ENCODE measurements at places on chromosomes 1 and 21.

- DNase-seq, result no peak
Observed at GRCh38 chr1:92488832-92489231, 2.1 kb upstream of the GFI1 start.

GRCh38 chr1:176880955-176881595 is 283.4 kb downstream of the ASTN1 start:
- DNase-seq, result peak; percentile 71

DNA sequence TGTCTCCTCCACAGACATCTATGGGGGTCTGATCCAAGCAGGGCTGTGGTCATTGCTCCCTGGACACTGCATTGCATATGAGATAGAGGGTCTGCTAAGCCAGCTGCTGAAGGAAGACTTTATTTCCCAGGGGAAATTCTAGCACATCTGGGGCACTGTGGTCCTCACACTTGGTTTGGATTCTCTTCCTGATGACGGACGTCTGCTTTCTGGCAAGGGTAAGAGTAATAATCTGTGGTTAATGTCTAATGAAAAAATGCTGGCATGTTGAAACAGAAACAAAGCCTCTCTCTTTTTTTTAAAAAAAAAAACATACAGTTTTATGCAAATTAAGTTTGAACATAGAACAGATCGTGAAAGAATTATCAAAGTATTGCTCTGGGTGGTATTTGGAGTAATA is 553.9 kb downstream of the DPYD start:
- DNase-seq, result no peak

DNA sequence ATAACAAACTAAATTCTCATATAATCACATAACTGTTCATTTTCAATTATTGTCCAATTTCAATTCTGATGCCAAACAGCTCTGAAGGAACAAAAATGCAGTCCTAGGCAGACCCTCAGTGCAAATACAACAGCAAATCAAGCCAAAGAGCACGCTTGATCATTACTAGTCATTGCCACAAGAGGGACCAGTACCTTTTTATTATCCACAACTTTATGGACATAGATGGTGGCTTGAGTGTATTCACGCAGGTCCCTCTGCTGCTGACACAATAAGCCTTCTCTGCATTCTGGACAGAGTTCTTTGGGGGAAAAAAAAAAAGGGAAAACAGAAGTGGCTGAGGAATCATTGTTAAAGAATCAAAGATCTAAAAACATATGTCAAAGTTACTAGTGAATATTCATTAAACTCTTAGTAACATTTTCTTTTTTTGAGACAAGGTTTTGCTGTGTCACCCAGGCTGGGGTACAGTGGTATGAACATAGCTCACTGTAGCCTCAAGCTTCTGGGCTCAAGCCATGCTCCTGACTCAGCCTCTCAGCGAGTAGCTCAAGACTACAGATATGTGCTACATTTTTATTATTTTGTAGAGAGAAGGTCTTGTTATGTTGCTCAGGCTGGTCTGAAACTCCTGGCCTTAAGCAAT is 34.3 kb upstream of the RAP1GAP start:
- DNase-seq, result no peak
